Esophagus squamous epithelium (tissue), 5 donors: ENCODE measurements at places on chromosomes 1 and 21.

DNA sequence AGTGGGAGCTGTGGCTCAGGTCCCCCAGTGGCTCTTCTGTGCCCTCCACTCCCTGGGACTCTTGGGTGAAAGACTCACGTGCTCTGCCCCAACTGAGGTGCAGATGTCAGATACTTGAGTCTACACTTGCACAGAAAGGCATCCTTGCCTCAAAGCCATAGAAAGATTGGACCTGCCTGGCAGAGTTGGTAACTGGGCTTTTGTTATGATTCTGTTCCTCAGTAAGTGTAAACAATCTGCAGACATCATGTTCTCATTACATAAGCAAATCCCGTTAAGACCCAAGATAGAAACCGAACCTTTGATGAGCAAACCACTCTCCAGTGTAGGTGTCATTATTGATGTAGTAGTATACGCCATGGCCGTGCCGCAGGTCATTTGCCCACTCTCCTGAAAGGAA is 10.0 kb downstream of the RSPH1 start:
- DNase-seq: no peak

GRCh38 chr1:26582836-26583460 is 53.4 kb downstream of the RPS6KA1 start:
- DNase-seq: no peak

DNA sequence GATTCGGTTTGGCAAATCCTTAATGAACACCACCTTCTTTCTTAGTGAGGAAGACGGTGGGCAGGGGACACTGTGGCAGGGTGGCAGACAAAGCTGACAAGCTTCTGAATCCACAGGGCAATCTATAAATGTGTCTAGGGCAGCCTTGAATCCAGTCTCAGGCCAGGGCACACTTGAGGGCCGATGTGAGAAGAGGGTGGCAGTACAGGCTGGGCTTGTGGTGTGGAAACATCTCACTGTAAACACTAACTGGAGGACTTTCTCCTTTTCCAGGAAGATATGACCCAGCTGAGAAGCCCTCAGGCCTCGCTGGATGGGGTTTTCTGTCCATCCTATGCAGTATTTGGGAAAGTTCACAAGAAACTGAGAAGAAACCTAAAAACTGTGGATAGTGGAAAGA is 46.5 kb downstream of the PKP1 start:
- no peak for DNase-seq

- DNase-seq: no peak
Observed at GRCh38 chr1:200896531-200897196, 2.0 kb downstream of the INAVA start.

DNA sequence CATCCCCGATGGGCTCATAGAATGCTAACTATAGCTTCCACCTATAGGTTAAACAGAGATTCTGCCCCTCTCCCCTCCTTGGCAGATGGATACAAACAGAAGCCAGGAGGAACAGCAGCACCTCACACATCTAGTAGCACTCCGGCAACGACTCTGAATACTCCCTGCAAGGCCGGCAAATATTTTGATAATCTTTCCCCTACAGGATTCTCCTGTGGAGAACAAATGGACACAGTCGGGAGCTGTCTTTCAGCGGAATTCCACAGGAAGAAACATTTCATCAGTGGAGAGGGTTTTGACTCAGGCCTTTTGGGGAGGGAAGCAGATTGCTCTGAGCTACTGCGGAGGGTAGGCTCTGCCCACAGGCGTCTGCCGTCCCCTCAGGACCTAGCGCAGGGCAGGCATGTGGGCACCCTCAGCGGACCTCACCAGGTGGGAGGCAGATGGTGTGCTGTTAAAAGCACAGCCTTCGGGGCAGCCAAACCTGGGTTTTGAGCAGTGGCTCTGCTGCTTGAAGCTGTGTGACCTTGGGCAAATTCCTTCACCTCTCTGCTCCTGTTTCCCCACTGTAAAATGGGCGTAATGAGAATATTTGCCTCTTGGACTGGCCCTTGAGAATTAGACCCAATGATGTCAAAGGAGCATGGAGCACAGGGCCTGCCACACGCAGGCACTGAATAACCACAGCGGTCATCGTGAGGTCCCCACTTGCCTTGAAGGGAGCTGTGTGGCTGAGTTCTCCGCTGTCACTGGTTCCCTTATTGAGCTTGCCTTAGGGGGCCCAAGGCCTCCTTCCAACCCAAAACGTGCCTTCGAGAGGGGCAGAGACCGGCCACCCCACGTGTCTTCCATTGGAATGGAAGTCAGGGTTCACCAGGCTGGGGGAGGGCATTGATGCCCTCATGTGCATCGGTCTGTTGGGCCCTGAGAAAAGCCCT is 19.2 kb upstream of the BCAR3 start:
- DNase-seq: no peak
